SW 1271 (cell line): ENCODE measurements at places on chromosomes 7 and 10.

- DNase-seq: no peak
Observed at GRCh38 chr7:68504716-68505115, 1093.6 kb upstream of the AUTS2 start.

DNA sequence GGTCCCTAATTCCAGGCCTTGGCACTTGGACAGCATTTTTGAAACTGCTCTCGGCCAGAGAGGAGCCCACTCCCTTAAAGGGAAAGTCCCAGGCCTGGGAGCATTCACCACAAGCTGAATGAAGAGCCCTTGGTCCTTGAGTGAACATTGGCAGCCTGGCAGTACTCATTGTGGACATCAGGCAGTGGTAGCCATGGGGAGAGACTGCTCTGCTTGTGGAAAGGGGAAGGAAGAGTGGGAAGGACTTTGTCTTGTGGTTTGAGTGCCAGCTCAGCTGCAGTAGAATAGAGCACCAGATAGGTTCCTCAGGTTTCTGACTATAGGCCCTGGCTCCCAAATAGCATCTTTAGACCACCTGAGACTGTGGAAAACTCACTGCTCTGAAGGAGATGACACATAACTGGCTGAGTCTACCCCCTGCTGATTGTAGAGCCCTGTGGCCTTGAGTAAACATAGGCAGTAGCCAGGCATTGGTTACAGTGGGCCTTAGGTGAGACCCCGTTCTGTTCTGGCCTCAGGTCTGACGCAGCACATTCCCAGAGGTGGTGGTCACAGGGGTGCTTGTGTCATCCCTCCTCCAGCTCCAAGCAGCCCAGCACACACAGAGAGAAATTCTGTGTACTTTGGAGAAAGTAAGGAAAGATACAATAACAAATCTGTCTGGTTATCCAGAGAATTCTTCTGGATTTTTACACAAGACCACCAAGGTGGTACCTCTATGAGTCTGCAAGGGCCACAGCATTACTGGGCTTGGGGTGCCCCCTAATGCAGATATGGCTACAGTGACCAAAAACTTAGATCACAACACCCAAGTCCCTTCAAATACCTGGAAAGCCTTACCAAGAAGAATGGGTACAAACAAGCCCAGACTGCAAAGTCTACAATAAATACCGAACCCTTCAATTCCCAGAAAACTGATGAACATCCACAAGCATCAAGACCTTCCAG lies 153.8 kb downstream of the GNAI1 start:
- DNase-seq: no peak

DNA sequence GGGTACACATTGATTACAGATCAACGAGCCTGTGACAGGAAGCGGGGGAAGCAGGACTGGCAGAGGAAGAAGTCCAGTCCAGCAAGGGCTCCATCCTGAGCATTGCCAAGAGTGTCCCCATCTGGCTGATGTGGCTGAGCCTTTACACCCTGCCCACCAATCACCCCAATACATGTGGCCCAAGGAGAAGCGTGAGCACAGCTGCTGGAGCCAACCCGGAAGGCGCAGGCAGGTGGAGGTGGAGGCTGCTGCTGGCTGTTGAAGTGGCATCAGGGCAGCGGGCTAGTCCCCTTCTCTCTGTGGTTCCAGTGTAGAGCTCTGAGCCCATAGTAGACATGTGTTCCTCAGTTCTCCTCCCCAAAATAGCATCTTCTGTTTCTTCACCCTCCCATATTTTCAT lies 6.8 kb upstream of the AMPH start:
- DNase-seq: no peak

- peak; percentile 22 for DNase-seq
Observed at GRCh38 chr7:104862719-104863118, 151.3 kb upstream of the KMT2E start.

DNA sequence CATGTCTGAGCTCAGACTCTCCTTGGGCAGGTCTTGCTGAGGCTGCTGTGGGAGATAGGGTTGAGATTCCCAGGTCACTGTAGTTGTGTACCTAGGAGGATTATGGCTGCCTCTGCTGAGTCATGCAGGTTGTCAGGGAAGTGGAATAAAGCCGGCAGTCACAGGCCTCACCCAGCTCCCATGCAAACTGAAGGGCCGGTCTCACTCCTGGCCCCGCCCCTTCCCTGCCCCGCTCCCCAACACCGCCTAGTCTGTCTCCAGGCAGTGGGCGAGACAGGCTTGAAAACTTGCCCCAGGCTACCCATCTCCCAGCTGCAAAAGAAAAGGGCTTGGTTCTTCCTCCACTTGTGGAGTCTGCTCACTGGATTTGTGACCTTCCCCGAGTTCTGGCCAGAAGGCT lies 41.6 kb upstream of the SDHAF3 start:
- no peak for DNase-seq

DNA sequence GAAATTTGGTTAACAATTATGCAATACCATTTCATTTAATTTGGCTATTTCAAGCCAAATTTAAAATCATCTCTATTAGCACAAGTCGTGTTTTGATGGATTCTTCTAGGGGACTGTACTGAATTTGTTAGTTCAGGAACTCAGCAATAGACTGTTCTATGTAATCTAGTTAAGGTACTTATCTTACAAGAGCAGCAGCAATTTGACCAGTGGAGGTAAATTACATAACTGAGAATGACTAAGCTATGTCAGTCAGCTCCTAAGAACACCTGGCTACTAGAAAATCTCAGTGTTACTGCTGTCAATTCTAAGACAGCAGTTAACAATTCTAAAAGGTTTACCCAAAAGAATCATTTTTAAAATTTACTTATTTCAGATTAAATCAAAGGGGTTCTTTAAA lies 513.9 kb upstream of the ZWINT start:
- DNase-seq: no peak

DNA sequence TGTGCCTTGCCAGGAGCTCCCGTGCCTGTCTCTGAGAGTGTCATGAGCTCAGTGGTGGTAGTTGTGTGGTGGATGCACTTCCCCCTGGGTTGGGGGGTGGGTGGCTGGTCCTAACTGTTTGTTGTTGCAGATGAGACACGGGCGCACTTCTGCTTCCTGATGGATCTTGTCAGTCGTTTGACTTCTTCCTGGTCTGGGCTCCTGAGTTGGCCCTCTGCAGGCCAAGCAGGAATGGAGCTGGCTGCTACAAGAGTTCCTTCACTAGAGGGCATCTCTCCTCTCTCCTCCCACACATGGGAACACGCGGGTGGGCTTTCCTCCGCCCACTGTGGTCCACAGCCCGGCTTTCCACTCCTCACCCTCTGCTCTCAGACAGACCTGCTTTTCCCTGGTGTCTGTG lies 82.0 kb downstream of the BMS1 start:
- DNase-seq: no peak

DNA sequence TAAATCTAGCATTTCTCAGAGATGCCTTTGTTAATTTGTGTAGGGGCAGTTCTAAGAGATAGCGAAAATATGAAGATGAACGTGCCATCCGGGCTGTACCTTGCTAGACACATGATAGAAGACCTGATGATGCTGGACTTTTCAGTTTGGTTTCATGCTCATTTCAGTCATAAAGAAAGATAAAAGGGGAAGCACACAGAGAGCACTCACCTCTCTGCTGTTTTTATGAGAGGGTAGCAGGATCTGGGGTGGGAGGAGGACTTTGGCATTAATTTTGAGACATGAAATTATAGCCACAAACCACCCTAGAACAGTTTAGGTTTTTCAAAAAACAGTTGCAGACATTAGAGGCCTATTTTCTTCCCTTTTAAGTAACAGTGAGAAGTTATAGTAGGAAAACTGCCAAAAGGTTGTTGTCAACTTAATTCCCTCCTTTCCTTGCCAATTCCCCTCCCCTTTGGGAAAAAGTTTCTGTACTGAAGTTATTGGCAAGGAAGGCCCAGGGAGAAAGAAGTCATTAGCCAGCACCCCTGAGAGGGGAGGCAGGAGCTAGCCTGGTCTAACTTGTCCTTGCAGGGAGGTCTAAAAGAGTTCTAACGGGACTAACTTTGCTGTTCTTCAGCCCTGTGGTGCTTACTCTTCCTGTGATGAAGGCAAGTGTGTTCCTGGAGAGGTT lies 2.6 kb downstream of the ST7 start:
- no peak for DNase-seq

- DNase-seq: no peak
Observed at GRCh38 chr7:15751191-15751701, 64.8 kb upstream of the MEOX2 start.

DNA sequence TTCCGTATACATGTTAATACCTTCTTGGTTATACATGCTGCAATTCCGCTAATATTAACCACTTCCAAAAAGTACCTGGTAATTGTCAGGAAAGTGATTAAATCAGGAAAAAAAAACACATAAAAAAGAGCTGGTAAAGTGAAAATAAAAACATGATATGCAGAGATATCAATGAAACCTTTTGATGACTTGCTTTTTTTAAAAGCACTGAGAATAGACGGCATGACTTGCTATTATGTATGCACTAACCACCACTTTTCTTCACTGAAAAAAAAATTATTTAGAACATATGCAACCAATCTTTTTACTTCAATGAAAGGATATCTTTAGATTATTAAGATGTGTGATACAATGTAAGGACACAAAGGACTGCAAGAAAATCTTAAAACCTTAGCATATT lies 163.0 kb downstream of the KMT2E start:
- no peak for DNase-seq

DNA sequence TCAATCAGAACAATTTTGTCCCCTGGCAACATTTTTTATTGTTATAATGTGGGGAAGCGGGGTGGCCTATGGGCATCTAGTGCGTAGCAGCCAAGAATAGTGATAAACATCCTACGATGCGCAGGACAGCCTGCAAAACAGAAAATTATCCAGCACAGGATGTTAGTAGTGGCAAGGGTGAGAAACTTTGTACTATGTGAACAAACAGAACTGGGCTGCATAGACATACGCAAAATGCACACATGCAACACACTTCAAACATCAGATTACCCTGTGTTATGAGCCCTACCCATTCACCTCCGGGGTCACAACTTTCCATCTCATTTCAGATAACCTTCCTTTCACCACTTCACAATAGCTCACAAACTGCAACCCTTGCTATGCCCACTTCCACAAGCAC lies 3.1 kb downstream of the ZNF786 start:
- no peak for DNase-seq

- peak; percentile 13 for DNase-seq
Observed at GRCh38 chr10:70405037-70405824, 1.3 kb downstream of the EIF4EBP2 start.

- no peak for DNase-seq
Observed at GRCh38 chr7:100949933-100950443, 654 bp downstream of the MUC3A start.

DNA sequence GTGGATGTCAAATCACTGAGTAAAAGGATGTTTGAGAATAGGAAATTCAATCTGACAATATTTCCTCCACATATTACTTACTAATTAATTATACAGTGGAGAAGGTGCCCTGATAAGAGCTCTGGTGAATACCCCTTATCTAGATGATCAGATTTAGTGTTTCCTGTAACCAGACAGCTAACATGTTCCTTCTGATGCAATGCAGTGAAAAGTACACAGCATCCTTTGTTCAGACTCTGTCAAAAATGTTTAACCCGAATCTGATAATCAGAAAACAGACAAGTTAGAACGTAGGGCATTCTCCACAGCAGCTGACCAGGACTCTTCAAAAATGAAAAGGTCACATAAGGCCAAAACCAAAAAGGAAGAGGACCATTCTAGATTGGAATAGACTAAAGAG lies 46.2 kb downstream of the WDR11 start:
- DNase-seq: no peak

DNA sequence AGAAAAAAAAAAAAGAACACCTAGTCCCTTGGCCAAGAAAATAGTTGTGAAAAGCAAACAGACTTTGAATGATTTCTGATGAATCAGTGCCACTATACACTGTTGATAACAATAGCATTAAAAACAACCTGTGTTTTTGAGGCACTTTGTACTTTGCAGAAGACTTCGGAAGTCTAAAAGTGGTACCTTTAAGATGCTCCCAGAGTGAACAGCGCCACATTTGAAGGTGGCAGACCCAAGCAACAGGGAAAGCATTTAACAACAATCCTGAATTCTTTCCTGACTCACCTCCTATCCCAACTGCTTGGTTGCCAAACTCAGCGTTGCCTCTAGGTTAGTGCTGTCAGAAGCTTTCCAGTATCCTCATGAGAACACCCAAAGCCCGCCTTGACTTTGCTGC lies 102.5 kb upstream of the CCDC6 start:
- no peak for DNase-seq

DNA sequence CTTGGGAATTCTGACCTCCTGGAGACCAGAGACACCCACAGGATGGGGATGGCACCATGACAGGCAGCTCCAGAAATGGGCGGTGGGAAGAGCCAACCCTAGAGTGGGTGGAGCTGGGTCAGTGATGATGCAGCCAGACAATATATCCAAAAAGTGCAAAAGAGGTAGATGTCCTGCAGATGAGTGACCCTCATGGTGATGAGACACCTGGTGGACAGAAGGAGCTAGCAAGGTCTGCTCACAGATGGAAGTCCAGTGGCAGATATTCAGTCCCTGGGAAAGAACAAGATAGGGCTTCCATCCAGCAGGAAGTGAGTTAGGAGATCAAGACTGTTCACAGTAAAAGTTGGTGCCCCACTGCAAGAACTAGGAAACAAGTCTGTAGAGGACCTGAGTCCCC lies 19.2 kb upstream of the GRB10 start:
- no peak for DNase-seq

GRCh38 chr10:125132344-125132743 lies 28.0 kb downstream of the CTBP2 start:
- no peak for DNase-seq

DNA sequence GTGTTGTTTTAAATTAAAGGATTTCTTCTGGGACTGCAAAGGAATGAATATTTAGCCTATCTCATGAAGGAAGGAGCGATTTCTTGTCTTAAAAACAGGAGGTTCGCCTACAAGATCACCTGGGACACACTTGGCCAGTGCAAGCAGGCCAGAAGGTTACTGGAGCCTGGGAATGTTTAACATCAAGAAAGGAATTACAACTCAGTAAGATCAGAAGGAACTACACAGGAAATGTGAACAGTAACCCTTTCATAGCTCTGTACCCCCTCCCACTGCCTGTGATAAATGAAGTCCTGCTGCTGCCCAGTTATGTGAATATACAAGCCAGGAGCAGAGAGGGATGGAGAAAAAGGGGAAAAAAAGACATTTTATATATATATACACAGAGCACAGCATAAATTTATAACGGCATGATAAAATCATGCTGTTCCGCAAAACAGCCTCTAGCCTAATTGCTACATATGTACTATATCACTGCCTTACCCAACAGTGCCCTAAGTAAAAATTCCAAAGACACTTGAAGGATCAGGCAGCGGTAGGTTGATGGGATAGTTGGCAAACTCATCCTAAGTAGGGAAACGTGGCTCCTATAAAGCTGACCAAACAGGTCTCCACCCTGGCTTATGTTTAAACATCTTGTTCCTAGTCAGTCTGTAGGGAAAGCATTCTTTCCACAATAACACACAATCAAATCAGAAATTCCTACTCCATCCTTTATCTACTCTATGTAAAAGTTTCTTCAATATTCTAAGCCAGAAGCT lies 63.8 kb downstream of the ZNF438 start:
- no peak for DNase-seq
